ENCODE measurements at places on chromosomes 12 and 14.

GRCh38 chr12:106863189-106863588 is 88.7 kb downstream of the RIC8B start:
- DNase-seq = no peak

DNA sequence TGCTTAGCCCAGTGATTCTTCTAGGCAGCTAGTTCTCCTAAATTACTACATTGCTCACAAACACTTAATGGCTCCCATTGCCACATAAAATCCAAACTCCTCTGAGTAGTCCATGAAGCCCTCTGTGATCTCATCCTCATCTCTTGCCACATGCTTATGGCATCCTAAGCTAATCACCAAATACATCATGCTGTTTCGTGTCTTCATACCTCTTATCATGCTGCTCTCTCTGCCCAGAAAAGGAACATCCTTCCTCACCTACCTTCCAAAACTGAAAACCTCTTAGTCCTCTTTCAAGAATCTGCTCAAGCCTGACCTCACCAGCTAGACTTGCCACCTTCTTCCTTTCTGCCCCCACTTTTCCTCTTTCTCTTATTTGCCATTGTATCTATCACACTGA is 108.5 kb downstream of the DUSP6 start:
- no peak for DNase-seq

- DNase-seq = no peak
Observed at GRCh38 chr14:72169521-72169920, 237.3 kb downstream of the RGS6 start.

DNA sequence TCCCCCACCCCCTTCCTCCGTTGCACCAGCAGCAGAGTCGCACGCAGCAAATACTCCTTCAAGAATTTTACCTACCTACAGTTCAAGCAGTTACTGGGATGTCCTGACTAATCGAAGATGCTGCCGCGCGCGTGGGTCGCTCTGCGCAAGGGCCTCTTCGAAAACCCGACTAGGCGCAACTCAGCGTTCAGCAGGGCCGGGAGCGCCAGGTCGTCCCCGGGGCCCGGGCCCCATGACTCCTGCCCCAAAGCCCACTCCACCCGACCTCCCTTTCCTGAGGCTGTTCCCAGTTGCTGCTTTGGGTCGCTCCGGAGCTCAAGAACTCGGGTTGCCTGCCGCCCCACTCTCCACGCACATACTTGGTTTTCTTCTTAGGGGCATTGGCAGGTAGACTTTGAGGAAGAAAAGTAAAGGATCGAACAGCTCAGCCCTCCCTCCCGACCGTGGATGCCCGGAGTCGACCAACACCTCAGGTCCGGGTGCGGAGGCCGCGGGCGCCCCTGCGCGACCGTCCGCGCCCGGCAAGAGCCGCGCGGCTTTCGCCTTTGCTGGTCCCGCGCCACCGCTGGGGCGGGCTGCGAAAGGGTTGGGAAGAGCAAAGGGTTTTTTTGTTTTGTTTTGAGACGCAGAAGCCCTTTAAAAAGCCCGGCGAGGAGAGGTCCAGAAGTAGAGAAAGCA is 1.9 kb downstream of the BMP4 start:
- DNase-seq = no peak

GRCh38 chr12:93884794-93885460 is 207.8 kb downstream of the CRADD start:
- DNase-seq = no peak

- DNase-seq = no peak
Observed at GRCh38 chr12:53053218-53054111, 3.6 kb downstream of the TNS2 start.

GRCh38 chr12:124570810-124571209 is 3.4 kb upstream of the NCOR2 start:
- DNase-seq = no peak

- no peak for DNase-seq
Observed at GRCh38 chr12:82835217-82835616, 148.5 kb downstream of the TMTC2 start.

GRCh38 chr12:109443794-109444193 is 33.3 kb downstream of the KCTD10 start:
- DNase-seq = no peak

DNA sequence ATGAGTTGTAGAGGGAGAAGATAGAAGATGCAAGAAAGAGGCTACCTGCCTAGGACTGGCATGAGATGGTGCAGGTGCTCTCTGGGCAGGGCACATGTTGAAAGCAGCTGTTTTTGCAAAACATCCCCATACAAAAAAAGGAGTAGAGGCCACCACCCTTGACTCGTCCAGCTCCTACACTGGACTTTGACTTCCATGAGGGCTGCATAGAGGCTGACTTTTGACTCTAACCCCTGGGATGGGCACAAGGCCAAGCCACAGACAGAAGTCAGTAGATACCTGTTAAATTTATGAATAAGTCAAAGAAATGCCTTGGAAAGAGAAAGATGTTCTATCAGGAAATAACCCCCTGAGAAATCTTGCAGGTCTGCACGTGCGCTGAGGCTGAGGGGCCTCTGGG is 1139.1 kb upstream of the TMEM132C start:
- no peak for DNase-seq

GRCh38 chr14:23894362-23895052 is 59.1 kb upstream of the DHRS4 start:
- DNase-seq = no peak

DNA sequence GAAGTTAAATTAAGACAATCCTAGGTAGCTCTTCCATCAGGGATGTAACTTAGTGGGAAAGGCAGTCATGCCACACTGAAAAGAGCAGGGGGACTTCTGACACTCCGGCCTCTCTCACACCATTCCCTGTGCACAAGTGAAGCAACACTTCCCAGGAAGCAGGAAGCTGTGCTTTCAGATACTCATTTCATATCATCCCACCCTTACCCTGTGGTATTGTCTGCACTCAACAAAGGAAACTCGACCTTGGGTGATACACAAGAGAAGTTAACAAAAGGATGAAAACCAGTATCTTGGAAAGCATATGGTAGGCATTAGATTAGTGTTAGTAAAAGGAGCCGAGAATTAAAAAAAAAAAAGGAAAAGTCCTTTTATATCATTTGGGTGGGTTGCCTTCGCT is 61.3 kb upstream of the MDM1 start:
- no peak for DNase-seq

GRCh38 chr12:63419154-63419553 is 249.1 kb downstream of the DPY19L2 start:
- no peak for DNase-seq

DNA sequence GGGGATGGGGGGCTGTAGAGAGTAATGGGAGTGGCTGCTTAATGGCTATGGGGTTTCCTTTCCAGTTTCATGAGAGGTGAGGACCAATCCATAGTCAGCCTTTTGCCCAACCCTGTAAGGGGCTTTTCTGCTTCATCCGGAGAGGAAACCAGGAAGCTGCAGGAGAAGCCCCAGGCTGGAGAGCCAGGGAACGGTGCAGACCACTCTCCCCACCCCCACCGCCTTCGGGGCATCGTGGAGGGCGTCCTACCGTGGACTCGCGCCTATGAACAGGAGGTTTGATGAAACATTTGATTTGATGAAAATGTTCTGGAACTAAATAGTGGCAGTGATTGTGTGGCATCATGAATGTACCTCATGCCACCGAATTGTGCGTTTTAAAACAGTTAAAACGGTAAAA is 204.3 kb upstream of the DIO3 start:
- no peak for DNase-seq

DNA sequence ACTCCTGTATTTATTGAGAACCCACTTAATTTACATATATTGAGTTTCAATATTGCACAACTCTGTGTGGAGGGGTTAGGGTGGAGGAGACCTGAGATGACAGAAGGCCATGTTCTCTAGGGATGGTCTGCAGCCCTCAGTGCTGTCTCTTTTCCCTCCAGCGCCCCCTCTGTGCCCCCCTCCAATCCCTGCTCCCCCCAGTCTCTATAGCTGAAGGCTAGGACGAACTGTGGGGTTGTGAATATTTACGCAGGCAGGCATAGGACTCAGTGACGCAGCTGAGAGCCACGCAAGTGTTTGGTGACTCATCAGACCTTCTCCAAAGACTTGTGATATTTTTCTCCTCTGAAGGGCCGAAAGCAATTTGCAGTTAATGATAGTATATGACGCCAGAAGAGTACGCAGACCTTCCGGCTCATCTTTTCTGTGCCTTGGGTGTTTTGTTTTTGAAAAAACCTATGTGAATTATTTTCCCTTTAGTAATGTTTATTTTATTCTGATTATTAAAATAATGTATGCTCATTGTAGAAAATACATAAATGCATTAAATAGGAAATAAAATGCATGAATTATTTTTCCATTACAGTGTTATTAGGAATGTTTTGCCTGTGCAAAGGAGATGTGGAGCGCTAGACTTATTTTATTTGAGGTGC is 85.3 kb downstream of the SLC25A47 start:
- DNase-seq = no peak

DNA sequence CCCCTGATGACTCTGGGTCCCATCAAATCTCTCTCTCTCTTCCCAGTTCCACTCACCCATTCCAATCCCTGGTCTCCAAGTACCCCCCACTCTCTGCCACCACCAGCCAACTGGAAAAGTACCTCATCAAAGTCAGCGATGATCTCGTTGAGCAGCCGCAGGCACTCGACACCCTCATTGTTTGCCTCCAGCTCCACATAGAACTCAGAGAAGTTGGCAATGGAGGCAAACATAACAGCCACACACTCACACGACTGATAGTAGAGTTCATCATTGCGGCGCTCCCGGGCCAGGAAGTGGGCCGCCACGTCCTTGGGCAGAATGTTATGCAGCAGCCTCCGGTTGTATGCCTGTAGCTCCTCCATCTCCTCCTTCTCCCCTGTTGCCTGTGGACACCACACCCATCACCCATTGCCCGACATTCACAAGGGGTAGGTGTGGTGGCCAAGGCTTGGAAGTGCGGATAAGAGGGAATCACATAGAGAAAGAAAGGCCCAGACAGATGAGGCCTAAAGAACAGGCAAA is 17.2 kb downstream of the ADCY6 start:
- no peak for DNase-seq

DNA sequence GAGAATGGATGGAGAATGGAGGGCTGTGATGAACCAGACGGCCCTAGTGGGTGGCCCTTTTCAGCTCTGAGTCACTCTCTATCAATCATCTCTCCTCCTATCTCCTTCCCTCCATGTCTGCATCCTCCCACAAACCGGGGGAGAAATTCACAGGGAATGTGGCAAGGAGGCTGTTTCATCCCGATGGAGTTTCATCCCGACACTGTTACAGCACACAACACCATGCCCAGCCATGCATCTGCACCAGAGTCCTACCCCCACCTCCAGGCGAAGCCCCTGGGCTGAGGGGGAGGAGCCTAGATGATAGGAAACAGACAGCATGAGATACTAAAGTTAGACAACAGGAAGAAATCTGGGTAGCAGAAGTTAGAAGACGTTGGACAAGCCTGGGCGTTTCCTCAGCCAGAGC is 20.8 kb downstream of the SLC8B1 start:
- DNase-seq = no peak

- DNase-seq = no peak
Observed at GRCh38 chr12:90216815-90217214, 508.2 kb upstream of the ATP2B1 start.

GRCh38 chr12:15427913-15428312 is 105.6 kb downstream of the PTPRO start:
- no peak for DNase-seq

GRCh38 chr12:123269395-123269892 is 2.2 kb downstream of the CDK2AP1 start:
- no peak for DNase-seq

DNA sequence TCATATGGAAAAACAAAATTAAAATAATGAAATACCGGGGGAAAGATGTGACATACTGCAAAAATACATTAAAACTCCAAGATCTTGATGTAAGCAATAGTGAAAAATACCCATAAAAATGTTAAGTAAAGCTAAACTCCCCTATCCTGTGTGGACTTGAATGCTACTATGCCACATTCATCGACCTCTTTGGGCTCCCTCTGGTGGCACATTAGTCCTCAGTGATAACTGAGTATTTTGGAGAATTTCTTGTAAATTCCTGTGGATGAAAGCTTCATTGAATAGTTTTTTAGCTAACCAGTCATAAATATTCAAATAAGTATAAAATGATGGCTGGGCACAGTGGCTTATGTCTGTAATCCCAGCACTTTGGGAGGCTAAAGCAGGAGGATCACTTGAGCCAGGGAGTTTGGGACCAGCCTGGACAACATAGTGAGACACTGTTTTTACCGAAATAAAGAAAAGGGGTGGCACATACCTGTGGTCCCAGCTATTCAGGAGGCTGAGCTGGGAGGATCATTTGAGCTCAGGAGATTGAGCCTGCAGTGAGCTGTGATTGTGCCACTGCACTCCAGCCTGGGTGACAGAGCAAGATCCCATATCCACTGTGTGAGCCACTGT is 42.4 kb upstream of the SGPP1 start:
- DNase-seq = no peak

GRCh38 chr12:19018302-19018970 is 111.1 kb upstream of the PLEKHA5 start:
- no peak for DNase-seq

DNA sequence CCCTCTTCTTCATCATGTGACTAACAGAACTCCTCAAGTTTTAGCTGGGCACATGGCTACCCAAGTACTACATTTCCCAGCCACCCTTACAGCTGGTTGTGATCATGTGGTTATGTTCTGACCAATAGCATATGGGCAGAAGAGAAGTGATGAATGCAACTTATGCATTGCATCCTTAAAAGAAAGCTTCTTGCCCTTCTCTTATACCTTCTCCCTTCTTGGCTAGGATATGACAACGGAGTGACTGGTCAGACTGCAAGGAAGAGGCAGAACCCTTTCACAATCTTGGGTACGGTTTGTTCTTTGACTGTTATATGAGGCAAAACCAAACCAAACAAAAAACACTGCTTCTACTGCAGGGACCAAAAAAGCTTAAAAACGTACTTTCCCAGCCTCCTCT is 66.5 kb upstream of the MAX start:
- DNase-seq = no peak

- DNase-seq = no peak
Observed at GRCh38 chr12:125683748-125684381, 618.6 kb downstream of the AACS start.

DNA sequence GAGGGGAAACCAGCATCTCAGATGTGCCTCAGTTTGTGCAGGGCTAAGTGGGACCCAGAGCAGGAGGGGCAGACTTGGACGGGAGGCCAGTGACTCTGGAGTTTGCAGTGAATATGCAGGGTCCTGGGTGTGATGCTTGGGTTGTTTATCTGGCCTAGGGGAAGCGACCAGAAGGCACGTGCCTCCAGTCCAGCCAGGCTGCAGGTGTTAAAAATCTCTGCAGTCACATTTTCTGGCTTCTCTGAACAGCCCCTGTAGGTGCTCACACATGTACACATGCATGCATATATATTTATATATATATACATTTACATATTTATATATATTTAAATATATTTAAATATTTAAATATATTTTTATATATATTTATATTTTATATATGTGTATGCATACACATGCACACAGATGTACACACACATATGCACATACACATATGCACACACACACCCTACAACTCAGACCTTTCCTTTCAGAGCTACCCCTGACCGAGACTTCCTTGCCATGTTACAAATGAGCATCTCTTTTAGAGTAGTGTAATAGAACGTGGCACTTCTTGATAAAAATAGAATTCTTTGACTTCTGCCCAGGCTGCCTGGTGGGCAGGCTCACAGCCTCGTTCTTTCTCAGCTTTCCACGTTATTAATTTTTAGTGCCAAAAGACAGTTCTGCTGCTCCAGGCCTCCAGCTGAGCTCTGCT is 26.8 kb upstream of the TCL1B start:
- DNase-seq = no peak

- DNase-seq = no peak
Observed at GRCh38 chr14:95058491-95058890, 98.8 kb downstream of the DICER1 start.

All from stimulated activated CD8-positive, alpha-beta memory T cell treated with anti-CD3 and anti-CD28 coated beads, Interleukin-2, amount 100 ng/mL, for 1 hour (primary cell).